ENCODE measurements at places on chromosomes 6 and 20. TPM values are rescaled to one million over a fixed set of nuclear protein-coding genes. Genes with fewer than 3 reads are reported as not detected.

- H3K27ac ChIP-seq: no peak overlapping the region
- H3K27me3 ChIP-seq: no peaks in the 10 kb centered on the region
- no peaks in the 10 kb centered on the region for H3K4me1 ChIP-seq
- no peak overlapping the region for H3K4me3 ChIP-seq
- no peak for DNase-seq
Observed at GRCh38 chr6:135953818-135954217, 102.3 kb downstream of the PDE7B start.

- no peak overlapping the region for H3K4me3 ChIP-seq
- no peaks in the 10 kb centered on the region for H3K36me3 ChIP-seq
- DNase-seq: no peak
- no peak overlapping the region for H3K27ac ChIP-seq
- H3K27me3 ChIP-seq: no peaks in the 10 kb centered on the region
Observed at GRCh38 chr6:12001004-12001705, 11.0 kb upstream of the HIVEP1 start.

DNA sequence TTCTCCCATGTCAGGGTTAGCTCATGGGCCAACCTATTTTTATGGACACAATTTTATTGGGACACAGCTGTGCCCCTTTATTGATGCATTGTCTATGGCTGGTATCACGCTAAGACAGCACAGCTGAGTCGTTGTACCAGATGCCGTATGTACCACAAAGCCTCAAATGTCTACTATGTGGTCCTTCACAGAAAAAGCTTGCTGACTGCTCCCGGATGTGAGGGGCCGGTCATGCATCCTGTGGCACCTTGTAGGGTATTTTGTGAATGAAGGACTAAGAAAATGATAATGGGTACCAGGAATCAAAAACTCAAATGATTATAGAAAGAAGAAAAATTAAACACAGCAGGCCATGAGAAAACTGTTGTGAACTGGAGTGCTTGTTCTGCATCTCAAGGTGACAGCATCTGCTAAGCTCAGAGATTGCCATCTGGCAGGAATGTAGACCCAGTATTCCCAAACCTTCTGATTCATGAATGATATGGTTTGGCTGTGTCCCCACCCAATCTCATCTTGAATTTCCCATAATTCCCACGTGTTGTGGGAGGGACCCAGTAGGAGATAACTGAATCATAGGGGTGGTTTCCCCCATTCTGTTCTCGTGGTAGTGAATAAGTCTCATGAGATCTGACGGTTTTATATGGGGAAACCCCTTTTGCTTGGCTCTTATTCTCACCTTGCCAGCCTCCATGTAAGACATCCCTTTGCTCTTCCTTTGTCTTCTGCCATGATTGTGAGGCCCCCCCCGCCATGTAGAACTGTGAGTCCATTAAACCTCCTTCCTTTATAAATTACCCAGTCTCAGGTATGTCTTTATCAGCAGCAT lies 248.5 kb downstream of the TSHZ2 start:
- no peaks in the 10 kb centered on the region for H3K36me3 ChIP-seq
- H3K27me3 ChIP-seq: peaks cover 11% of the 10 kb centered on the region
- no peak overlapping the region for H3K27ac ChIP-seq
- H3K4me3 ChIP-seq: no peak overlapping the region
- no peak for DNase-seq

DNA sequence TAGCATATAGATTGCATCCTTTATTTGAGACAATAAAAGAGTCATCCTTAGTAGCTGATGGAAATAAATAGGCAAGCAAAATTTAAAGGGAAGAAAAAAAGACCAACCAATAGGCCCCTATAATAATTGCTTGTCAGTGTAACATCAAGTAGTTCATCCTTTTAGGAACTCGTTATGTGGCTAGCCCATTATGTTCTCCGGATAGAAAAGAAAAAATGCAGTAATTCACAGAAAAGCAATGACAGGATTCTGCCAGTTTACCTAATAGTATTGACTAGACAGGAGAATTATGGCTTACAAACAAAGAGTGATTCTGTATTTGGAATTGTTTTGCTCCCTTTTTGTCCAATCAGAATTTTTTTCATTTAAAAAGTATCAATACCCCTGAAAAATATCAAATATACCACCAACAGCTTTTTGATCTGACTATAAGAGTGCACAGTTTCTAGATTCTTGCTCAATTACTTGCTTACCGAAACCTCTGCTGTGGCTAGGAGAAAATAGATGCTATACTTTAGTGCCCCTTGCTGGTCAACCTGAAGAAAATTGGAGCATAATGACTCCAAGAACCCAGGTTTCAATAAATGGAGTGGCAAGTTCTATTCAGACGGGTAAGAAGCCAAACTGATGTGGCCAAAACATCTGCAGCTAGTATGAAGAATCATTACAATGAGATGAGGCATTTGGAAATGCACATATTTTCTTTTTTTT lies 91.5 kb upstream of the SASH1 start:
- H3K36me3 ChIP-seq: no peaks in the 10 kb centered on the region
- no peak overlapping the region for H3K4me3 ChIP-seq

DNA sequence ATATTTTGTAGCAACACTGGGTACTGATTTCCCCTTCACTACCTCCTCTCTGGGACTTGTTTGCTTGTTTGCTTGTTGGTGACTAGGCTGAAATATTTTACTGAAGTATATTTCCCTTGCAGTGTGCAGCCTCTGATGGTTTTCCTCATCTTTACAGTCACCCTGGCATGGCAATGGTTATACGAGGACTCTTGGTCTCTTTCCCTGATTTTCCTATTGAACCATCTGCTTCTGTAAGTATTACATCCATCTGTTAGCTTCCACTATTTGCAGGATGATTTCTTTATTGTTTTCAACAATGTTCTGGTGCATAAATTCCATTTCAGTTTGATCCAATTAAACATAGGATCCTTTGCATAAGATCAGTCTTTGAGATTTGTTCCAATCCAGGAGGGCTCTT lies 465.1 kb downstream of the MEI4 start:
- no peak overlapping the region for H3K27ac ChIP-seq
- no peaks in the 10 kb centered on the region for H3K4me1 ChIP-seq
- no peak for DNase-seq

The CDH4 gene
- not detected for total RNA-seq

GRCh38 chr20:14303651-14304050 lies 33.8 kb downstream of the FLRT3 start:
- no peak for DNase-seq
- H3K27me3 ChIP-seq: no peaks in the 10 kb centered on the region
- H3K4me3 ChIP-seq: no peak overlapping the region
- peaks cover 7% of the 10 kb centered on the region for H3K4me1 ChIP-seq
